Right atrium auricular region (tissue), 2 donors: ENCODE measurements at places on chromosomes 5 and 9. TPM values are rescaled to one million over a fixed set of nuclear protein-coding genes. Genes with fewer than 3 reads are reported as not detected.

DNA sequence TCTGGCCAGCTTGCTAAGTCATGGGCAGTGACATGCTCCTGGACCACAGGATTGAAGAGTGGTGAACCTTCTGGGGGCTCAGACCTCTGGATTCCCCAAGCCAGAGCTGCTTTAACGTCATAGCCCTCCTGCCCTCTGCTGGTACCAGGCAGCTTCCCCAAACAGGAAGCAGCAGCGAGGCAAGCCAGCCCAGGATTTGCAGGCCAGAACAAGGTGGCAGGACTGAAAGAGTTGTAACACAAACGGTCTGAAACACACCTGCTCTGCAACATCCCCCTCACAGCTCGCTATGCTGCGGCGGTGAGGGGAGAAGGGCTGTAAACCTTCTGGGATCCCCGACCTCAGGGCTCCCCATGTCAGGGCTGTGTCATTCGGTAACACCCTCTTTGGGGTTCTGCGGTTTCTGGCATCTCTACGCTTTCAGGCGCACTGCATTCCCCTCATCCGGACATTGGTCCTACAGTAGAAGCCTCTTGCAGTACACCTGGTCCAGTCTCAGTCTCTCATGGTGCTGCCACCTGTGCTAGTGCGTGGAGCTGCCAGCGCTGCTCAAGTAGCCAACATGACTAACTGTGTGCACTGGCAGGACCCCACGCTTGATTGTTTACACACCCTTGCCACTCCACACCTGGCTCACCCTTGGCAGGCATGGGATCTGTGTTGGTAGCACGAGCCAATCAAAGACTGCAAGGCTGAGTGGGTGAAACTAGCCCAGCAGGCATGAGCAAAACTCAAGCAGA, 893.3 kb downstream of the PTPRD start:
- no peak for DNase-seq
- no peaks in the 10 kb centered on the region for H3K36me3 ChIP-seq
- H3K4me1 ChIP-seq, result no peaks in the 10 kb centered on the region
- H3K27me3 ChIP-seq, result no peaks in the 10 kb centered on the region

DNA sequence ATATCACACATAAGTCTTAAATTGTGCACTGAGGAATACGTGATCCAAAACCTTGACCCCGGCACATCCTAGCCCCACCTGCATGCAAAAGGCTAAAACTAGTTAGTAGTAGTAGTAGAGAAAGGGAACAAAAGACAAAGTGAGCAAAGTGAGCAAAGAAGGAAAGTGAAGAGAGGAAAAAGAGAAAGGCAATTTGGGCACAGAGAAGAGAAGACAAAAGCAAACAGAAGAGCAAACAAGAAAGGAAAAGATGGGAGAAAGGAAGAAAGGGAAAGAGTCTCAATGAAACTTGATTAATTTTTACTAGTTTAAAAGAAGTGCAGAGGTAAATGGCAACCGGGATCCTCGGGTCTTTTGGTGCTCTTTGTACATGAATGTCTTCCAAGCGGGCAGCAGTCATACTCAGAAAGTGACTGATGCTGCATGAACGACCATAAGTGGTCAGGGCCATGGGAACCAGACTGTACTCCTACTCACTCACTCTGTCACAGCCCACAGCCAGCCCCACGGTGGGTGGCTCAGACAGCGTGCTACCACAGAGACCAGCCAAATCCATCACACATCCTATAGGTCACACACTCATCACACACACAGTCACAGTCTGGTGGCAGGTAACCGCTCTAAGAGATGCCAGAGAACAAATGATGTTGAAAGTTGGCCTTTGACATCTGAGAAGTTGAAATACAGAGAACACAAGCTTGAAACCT, 203.9 kb downstream of the FBN2 start:
- H3K27ac ChIP-seq, result no peak overlapping the region
- no peak overlapping the region for H3K4me3 ChIP-seq
- no peaks in the 10 kb centered on the region for H3K36me3 ChIP-seq

GRCh38 chr5:66661149-66661548, 65.0 kb downstream of the MAST4 start:
- no peak overlapping the region for H3K4me3 ChIP-seq
- H3K36me3 ChIP-seq, result no peaks in the 10 kb centered on the region
- H3K27ac ChIP-seq, result no peak overlapping the region
- H3K27me3 ChIP-seq, result no peaks in the 10 kb centered on the region

DNA sequence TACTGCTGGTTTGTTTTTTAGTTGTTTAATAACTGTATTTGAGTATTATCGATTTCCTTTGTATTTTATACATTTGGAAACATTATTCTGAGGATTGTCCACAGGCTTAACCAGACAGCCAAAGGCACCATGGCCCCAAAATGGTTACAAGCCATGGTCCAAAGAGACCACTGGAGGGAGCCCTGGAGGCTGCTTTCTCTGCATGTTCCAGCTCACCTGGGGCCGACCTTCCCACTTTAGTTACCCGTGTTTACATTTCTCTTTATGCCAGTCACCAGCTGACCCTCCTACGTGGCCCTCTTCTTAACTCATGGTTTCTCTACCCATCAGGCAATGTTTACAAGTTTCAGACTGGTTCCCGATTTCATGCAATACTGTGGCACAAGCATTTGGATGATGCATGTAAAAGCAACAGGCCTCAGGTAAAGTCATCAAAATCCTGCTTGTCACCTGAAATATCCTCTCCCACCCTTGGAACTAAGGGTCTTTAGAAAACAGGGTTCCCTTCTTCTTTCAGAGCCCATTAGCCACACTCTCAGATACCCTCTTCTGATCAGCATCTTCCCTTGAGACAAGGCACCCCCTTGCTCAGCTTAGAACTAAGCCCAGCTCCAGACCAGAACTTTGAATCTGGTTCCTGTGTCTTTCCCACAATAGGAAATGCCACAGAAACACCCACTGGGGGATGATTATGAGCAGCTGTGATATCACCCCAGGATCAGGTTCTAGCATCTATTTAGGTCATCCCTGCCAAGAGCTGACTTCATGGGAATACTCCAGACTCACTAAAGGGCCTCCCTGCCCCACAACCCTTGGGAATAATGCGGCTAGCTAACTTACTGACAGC, 49.9 kb upstream of the GARNL3 start:
- H3K36me3 ChIP-seq, result no peaks in the 10 kb centered on the region
- DNase-seq, result no peak
- H3K4me3 ChIP-seq, result no peak overlapping the region
- no peaks in the 10 kb centered on the region for H3K27me3 ChIP-seq
- peaks cover 6% of the 10 kb centered on the region for H3K4me1 ChIP-seq
- no peak overlapping the region for H3K27ac ChIP-seq

GRCh38 chr5:114447084-114447773, 85.4 kb downstream of the KCNN2 start:
- no peaks in the 10 kb centered on the region for H3K36me3 ChIP-seq
- H3K27ac ChIP-seq, result no peak overlapping the region
- no peak overlapping the region for H3K4me3 ChIP-seq
- H3K27me3 ChIP-seq, result no peaks in the 10 kb centered on the region

- no peak for DNase-seq
- H3K36me3 ChIP-seq, result no peaks in the 10 kb centered on the region
- no peak overlapping the region for H3K4me3 ChIP-seq
- H3K4me1 ChIP-seq, result no peaks in the 10 kb centered on the region
- no peak overlapping the region for H3K27ac ChIP-seq
Observed at GRCh38 chr5:126831156-126831555, 54.2 kb downstream of the LMNB1 start.

DNA sequence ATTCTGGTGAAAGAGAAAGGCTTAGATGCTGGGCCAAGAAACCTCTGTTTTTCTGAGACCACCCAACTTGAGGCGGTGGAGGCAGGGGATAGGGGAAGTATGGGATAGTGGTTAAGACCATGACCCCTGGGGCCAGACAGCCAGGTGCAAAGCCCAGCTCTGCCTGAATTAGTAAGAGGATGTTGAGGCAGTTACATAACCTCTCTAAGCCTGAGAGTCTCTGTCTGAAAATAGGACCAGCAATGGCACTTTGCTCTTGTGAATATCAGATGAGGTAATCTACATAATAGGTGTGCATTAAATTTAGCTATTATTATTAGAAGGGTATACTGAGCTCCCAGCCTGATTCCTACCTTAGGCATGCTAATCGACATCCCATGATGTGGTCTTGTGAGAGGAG, 68.2 kb downstream of the DOCK2 start:
- no peaks in the 10 kb centered on the region for H3K27me3 ChIP-seq
- H3K36me3 ChIP-seq, result no peaks in the 10 kb centered on the region
- H3K27ac ChIP-seq, result no peak overlapping the region
- H3K4me3 ChIP-seq, result no peak overlapping the region
- no peaks in the 10 kb centered on the region for H3K4me1 ChIP-seq
- DNase-seq, result no peak

DNA sequence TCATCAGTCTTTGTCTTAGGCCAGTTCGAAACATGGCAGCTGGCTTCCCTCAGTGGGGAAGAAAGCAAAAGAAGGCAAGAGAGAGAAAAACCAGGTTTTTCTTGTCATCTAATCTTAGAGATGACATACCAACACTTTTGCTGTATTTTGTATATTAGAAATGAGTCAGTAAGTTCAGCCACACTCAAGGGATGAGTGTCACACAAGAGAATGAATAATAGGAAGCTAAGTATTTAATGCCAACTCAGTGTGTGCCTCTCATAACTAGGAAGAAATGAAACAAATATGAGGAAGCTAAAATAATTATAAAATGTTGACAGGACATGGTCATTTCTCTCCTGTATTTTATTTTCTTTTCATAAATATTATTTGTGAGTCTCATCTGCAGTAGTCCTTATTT, 65.3 kb downstream of the CDH12 start:
- H3K36me3 ChIP-seq, result no peaks in the 10 kb centered on the region
- H3K27me3 ChIP-seq, result no peaks in the 10 kb centered on the region
- H3K27ac ChIP-seq, result no peak overlapping the region
- no peak for DNase-seq

DNA sequence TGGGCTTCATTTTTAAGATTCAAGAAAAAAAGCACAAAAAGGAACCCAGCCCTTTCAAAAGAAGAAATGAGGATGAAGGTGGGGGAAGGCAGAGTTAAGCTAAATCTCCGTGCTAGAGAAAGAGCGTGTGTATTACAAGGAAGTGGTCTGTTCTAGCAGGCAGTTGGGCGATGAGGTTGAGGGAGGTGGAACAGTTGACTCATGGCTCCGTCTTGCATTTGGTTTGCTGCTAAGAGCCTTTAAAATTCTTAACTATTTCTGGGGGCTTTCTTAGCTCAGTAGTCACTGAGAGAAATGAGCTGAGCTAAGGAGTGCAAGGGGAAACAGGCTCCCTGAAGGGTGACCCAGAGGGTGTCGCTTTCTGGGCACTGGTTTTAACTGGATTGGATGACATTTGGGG, 117.4 kb downstream of the GCNT1 start:
- no peak for DNase-seq
- no peaks in the 10 kb centered on the region for H3K27me3 ChIP-seq
- no peak overlapping the region for H3K27ac ChIP-seq
- H3K36me3 ChIP-seq, result no peaks in the 10 kb centered on the region
- no peaks in the 10 kb centered on the region for H3K4me1 ChIP-seq

LECT2 gene
- total RNA-seq, result not detected

TMEM174 gene
- not detected for total RNA-seq

BTNL8 gene
- total RNA-seq, result 0.48 TPM
